ENCODE measurements at places on chromosomes 13 and 19.
A peak's percentile ranks its signal among the peaks of the same experiment; 100 is the strongest.

DNA sequence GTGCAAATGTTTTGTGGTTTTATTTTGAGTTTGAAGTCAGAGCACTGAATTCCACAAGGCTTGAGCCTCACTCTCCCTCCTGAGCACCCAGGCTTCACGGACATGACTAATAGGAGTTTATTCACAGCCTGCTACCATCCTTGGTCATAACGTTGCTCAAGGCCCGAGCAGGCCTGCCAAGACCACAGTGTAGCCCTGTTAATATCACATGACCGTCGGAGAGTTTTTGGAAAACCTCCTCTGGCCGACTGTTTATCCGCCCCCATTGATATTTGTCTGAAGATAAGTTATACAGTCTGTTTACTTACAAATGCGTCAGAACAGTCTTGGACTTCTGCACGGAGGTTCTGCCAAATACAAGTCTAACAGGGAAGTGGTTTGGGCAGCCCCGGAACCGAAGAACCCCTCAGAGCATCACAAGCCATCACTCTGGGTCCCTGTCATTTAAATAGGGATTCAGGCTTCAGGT lies 89.9 kb downstream of the COL4A2 start:
- DNase-seq: peak; percentile 55

DNA sequence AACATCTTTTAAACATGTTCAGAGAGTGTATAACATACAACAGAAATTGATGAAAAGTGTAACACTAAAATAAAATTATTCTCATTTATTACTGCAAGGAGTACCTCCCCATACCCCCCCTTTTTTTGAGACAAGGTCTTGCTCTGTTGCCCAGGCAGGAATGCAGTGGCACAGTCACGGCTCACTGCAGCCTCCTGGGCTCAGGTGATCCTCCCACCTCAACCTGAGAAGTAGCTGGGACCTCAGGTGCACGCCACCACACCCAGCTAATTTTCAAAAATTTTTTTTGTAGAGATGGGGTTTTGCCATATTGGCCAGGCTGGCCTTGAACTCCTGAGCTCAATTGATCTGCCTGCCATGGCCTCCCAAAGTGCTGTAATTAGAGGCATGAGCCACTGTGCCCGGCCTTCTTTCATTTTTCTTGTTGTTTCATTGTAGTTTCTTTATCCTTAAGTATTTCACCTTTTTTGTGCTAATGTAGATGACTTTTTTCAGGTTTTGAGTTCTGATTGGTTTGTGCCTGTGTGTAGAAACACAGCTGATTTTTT lies 28.3 kb downstream of the GATAD2A start:
- no peak for DNase-seq

DNA sequence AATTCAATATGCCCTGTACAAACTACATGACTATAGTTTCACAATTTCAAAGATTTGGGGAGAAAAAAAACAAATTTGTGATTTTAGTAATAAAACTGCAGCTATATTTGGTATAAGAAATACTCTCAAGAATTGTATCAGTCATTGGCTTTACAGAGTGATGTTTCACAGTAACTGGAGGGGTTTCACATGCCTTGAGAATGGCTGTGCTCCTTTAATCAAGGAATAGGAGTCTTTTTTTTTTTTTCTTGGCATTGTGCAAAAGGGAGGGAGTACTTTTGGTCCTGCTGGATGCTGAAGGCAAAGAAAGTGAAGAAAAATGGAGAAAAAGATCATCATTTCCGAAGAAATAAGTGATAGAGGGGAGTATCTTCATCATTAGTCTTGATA lies 6.8 kb downstream of the ZNF507 start:
- no peak for DNase-seq

GRCh38 chr13:30711375-30711774 lies 24.0 kb upstream of the ALOX5AP start:
- DNase-seq: no peak

- DNase-seq: no peak
These were observed 1.2 kb downstream of the LSM4 start for GRCh38 chr19:18321734-18322102.

- no peak for DNase-seq
These were observed 2471.5 kb downstream of the PCDH9 start for GRCh38 chr13:64758521-64759244.

DNA sequence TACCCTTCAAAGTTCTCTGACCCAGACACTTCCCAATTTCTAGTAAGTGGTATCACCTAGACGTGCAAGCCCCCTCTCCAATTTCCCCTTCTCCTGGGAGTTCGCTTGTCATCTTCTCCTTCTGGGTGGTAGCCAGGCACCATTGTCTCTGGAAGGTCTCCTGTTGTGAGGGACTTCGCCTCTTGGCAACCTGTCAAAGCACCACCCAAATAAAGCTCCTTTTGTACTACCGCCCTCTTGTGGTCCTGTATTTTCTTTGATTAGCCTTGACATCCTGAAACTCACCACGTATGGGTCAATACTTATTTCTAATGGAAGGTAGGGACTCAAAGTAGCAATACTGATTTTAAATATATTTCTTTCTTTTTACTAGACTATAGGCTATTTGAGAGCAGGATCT lies 8.2 kb downstream of the GPC5 start:
- DNase-seq: no peak

- DNase-seq: peak; percentile 58
These were observed 31.3 kb downstream of the GRIK5 start for GRCh38 chr19:42038666-42039065.

DNA sequence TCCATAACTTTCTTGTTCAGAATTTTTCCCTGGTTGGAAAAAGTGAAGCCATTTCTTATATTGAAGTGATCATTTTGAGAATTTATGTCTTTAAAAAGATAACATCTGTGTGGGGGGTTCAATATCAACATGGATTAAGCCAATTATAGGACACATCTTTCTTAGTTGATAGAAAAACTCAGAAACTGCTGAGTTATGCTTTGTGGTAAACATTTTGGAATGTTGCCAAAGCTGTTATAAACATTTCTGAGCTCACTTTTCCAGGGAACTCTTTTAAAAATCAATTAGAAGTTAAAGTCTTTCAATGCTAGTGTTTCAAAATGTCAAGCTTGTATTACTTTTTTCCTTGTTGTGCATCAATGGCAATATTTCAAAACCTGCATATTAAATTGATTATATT lies 248.8 kb downstream of the DACH1 start:
- DNase-seq: no peak

DNA sequence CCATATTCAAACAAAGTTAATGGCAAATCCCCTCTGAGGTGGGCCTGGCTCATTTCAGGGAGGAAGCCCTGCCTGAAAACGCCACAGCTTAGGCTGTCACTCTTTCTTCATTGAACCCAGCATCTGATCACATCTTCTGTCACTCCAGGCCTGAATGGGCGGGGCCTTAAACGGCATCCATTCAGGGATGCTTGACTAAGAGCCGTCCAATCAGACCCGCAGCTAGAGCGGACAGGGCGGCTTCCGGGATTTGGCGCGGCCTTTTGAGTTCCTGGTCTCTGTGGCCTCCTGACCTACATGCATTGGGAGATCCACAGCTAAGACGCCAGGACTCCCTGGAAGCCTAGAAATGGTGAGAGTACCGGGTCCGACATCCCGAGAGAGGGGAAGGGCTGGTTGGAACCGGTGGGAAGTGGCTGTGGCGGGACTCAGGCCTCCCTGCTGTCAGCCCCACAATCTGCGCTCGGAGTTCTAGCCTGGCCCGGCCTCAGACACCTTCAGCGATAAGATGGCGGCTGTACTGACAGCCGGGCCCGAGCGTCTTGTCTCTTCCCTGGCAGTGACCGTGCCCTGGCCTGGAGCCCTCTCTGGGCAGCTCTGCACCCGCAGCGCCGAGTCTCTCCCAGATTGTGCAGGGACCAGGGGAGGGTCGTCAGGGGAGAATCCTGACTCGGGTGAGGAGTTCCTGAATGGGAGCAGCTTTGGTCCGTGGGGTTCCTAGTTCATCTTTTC lies at the start of gene ZNF723:
TSS of gene ZNF723 (plus strand) at position 261 of the 732 bp plus-strand sequence. CDS start at position 350, 89 bp downstream.
- DNase-seq: no peak

DNA sequence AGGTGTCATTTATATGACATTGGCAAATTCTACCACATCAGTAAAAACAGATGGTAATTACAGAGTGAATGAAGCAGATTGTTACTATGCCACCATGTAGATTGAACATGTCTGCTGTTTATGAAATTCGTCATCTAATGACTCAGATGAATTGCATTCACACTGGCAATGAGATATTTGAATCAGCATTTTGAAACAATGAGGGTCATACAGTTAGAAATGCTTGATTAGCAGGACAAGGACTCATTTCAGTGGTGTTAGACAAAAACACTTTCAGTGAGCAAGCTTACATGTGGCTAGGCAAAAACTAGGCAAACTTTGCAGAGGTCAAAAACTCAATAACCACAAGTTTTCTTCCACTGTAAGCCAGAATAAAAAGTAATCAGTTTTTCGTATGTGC lies 1165.0 kb downstream of the SLITRK1 start:
- DNase-seq: no peak

DNA sequence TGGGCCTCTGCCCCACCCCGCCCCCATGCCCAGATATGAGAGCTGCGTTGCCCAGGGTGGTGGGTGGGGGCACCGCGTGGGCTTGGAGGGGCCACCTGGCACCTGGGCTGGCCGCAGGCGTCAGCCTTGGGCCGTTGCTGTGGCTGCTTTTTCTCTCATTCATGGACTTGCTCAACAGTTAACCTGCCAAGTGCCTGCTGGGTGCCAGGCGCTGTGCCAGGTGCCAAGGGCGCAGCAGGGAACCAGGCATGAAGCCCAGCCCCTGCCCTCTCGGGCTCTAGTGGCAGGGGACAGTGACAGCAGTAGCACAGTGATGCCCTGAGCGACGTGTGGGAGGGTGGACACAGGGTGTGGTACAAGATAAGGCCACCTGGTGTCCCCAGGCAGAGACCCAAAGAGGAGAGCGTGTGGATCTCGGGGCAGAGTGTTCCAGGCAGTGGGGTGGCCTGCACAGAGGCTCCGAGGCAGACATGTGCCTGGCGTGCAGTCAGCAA lies 28.1 kb downstream of the DHX34 start:
- DNase-seq: peak; percentile 84

DNA sequence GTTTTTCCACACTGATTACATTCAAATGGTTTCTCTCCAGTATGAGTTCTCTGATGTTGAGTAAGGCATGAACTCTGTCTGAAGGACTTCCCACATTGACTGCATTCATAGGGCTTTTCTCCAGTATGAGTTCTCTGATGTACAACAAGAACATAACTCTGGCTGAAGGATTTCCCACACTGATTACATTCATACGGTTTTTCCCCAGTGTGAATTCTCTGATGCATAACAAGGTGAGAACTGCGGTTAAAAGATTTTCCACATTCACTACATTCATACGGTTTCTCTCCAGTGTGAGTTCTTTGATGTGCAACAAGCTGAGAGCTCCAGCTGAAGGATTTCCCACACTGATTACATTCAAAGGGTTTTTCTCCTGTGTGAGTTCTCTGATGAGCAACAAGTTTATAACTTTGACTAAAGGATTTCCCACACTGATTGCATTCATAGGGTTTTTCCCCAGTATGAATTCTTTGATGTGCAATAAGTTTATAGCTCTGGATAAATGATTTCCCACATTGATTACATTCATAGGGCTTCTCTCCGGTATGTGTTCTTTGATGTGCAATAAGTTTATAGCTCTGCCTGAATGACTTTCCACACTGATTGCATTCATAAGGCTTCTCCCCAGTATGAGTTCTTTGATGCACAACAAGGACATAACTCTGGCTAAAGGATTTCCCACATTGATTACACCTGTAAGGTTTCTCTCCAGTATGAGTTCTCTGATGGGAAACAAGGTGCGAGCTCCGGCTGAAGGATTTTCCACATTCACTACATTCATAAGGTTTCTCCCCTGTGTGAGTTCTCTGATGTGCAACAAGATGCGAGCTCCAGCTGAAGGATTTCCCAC lies 23.5 kb downstream of the ZNF180 start:
- no peak for DNase-seq

DNA sequence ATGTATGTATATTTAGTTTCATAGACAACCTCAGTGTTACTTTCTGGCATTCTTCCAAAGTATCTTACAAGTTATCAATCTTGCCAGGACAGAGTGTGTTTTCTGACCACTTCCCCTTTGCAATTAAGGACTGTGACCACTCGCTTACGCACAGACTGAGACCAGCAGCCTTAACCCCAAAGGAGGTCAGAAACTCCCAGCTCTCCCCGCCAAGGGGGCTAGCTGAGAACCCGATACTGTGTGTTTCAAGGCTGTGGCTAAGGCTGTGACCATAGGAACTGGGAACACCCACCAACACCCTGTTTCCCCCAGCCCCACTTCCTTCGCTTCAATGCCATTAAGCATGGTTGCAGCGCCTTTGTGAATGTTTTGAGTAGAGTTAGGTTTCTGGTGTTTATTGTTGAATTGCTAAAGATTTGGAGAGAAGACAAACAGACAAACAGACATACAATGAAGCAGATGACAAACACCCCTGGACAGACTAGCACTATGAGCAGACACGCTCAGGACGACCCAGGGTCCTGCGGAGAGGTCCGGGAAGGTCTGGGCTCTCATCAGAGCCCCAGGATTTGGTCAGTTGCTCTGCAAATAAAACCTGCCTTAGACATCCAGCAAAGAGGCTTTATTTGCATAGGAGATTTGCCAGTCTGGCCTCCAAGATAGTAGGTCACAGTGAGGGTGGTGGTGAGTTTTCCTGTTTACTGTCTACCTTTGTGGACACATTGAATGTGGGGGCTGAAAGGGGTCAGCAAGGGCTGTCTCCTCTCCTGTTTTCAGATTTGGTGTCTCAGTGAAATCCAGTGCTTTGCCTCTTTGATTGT lies 25.0 kb upstream of the TNFSF11 start:
- no peak for DNase-seq

DNA sequence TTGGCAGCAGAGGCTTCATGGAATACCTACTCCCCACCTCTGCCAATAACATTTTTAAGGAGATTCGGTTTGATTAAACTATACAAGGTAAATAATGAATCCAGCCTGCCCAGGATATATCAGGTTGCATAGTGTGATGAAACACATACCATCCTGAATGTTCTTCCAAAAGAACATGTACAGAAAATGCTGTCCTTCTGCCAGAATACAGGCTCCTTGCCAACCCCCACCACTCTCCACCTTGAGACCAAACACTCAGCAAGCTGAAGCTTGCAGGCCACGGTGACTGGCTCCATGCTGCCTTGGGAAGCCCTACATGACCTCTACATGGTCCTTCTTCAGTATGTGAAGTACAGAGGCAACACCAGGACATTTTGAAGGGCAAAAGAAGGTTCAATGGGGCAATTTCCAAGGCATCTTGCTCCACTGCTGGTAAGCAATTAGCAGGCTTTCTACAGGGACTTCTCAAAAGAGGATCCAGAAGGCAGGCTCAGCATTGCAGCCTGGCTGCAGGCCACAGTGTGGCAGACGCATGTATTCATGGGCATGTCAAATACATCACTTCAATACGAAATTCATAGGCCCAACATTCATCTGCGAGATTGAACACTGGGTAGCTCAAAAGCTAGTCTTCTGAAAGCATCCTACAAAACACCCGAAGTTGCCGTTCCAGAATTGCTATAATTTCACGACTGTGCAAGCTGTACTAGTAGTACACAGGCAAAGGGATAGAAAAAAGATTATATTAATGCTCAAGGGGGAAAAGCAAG lies 62.4 kb upstream of the SERP2 start:
- DNase-seq: no peak

- DNase-seq: no peak
These were observed 454.5 kb downstream of the IRS2 start for GRCh38 chr13:109331898-109332297.

GRCh38 chr19:52659013-52659412 lies 20.9 kb upstream of the ZNF83 start:
- DNase-seq: no peak

Measured in dorsolateral prefrontal cortex (tissue), 122 donors.